Fibroblast of the aortic adventitia (primary cell): ENCODE measurements at places on chromosomes 2 and 18. TPM values are rescaled to one million over a fixed set of nuclear protein-coding genes. Genes with fewer than 3 reads are reported as not detected.
A peak's percentile ranks its signal among the peaks of the same experiment; 100 is the strongest.

REG1B gene
- total RNA-seq: not detected in 2 replicates

ANKRD30BL gene
- 0.16 TPM in 1 of 2 replicates, not detected in the other for total RNA-seq

TYMS gene
- 1.1 and 25.7 TPM in 2 replicates for total RNA-seq

DNA sequence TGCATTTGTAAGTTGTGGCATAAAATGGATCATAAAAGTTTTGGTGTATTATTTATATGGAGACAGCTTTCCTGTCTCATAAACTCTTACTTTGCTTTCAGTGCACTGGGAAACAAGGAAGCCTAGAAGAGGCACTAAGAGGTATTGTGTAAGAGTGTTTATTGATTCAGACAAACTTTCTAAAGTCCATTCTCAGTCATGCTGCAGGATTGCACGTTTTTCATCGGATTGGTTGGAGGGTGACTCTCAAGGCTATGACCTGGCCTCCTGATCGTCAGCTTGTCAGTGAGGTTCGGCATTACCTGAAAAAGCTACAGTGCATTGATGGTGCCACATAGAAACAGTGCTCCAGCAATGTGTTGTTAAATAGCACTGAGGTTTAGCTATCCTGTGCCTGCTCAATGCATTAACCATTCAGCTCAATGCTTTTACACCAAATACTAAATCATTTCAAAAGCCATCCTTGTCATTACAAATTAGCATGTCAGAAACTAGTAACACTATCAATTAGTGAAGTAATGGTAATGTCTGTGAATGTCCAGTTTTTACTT, 545.5 kb downstream of the CBLN2 start:
- DNase-seq: no peak

DNA sequence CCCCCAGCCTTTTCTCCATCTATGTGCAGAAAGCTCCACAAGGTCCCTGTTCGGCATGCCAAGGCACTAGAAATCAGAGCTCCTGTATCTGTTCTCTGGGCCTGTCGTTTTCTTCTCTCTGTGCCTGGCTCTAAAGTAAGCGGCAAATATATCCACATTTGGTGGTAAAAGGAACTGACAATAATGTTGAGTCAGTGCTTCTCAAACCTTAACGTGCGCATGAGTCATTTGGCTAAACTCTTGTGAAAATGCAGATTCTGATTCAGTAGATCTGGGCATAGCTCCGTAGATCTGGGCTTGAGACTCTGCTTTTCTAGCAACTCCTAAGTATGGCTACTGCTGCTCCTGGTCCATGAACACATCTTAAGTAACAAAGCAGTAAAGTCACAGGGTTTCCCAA, 16.5 kb upstream of the ACSL3 start:
- peak; percentile 95 for DNase-seq

DNA sequence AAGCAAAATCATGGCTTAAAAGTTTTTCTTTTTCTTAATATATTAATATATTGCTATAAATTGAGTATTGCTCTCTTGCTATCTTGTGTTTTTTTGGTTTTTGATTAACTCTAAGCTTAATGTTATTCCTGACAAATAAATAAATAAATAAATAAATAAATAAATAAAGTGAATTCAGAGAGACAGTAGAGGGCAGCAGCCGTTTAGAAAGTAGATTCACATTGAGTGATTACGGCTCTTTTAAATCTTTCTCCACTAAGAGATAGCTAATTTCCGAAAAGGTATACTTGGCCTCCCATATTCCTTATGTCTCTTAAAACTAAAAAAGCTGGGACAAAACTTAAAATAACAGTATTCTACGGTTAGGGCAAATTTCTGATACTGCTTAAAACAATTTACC, 34.3 kb downstream of the MSH2 start:
- DNase-seq: peak; percentile 73
